ENCODE measurements at places on chromosomes 6 and 20. TPM values are rescaled to one million over a fixed set of nuclear protein-coding genes. Genes with fewer than 3 reads are reported as not detected.
A peak's percentile ranks its signal among the peaks of the same experiment; 100 is the strongest.

The PRDM13 gene
- total RNA-seq, result 0.10 TPM

- no peak for DNase-seq
Observed at GRCh38 chr20:40080041-40080652, 608.9 kb downstream of the MAFB start.

- no peak for DNase-seq
Observed at GRCh38 chr6:124254941-124255685, 451.4 kb downstream of the NKAIN2 start.

DNA sequence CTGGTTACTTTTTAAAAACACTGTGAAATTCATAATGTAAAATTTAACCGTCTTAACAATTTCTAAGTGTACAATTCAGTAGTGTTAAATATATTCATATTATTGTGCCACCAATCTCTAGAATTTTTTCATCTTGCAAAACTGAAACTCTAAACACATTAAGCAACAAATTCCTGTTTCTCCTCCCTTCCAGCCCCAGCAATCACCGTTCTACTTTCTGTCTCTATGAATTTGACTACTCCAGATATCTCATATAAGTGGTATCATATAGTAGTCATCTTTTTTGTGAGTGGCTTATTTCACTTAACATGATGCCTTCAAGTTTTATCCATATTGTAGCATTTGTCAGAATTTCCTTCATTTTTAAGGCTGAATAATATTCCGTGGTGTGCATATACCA, 44.7 kb downstream of the RSPH3 start:
- no peak for DNase-seq

The KIF25 gene
- not detected for total RNA-seq

DNA sequence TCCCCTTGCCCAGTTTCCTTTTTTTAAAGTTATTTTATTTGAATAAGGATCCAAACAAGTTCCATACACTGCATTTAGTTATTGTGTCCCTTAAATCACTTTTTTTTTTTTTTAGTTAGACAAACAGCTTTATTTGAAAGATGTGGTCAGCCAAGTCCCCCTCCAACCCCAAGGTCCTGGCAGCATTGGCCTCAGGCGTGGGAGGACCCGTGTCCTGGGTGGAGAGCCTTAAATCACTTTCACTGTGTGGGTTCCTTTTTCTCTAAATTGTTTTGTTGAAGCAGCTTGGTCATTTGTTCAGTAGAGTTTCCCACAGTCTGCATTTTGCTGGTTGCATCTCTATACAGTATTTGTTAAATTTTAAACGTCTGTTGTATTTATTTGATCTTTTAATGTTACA, 5.2 kb upstream of the TBCC start:
- DNase-seq, result no peak

The PFDN6 gene
- 107 TPM for total RNA-seq

The SLC17A2 gene
- not detected for total RNA-seq

GRCh38 chr6:33549196-33549595, 30.9 kb downstream of the BAK1 start:
- DNase-seq, result no peak

DNA sequence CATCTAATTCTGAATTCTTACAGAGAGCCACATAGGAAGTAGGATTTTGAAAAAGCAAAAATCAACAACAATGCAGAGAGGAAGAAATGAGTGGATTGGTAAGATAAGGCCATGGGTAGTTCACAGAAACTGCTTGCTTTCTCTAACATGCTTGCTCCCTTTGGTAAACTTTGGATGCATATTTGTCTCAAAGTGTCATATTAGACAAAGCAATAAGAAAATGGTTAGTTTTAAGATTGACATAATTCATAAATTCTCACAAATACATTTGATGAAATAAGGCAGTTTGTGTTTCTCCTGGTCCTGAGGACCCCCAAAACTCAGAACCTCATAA, 31.7 kb downstream of the UTRN start:
- DNase-seq, result no peak

The PDE7B gene
- total RNA-seq, result 0.54 TPM

- no peak for DNase-seq
Observed at GRCh38 chr6:139852067-139852466, 477.6 kb upstream of the CITED2 start.

- DNase-seq, result no peak
Observed at GRCh38 chr6:15109338-15110090, 136.4 kb upstream of the JARID2 start.

- DNase-seq, result peak; percentile 18
Observed at GRCh38 chr6:92723390-92723931, 695.9 kb downstream of the EPHA7 start.

The SLC52A3 gene
- 0.08 TPM for total RNA-seq

All from activated naive CD8-positive, alpha-beta T cell treated with anti-CD3 and anti-CD28 coated beads for 36 hours (primary cell).